GM12878 (cell line): ENCODE measurements at places on chromosomes 6 and 20.
A peak's percentile ranks its signal among the peaks of the same experiment; 100 is the strongest.

GRCh38 chr6:116313101-116313776 is 33.5 kb upstream of the TSPYL1 start:
- no peaks in the 10 kb centered on the region for H3K27me3 ChIP-seq
- H3K4me3 ChIP-seq, result no peak overlapping the region
- H3K27ac ChIP-seq, result no peak overlapping the region
- DNase-seq, result no peak
- H3K4me1 ChIP-seq, result peaks cover 3% of the 10 kb centered on the region; the same call in 1 of the 2 replicates

- H3K4me3 ChIP-seq, result no peak overlapping the region
- no peaks in the 10 kb centered on the region for H3K36me3 ChIP-seq
- H3K27ac ChIP-seq, result no peak overlapping the region
- no peak for DNase-seq
Observed at GRCh38 chr20:24779131-24779530, 169.9 kb upstream of the CST7 start.

- H3K4me1 ChIP-seq, result no peaks in the 10 kb centered on the region; the same call in 1 of the 2 replicates
- H3K4me3 ChIP-seq, result peak overlapping the region; percentile 75; the same call in 1 of the 2 replicates
- peaks cover 1% of the 10 kb centered on the region for H3K27me3 ChIP-seq
- H3K36me3 ChIP-seq, result no peaks in the 10 kb centered on the region
- no peak for DNase-seq
Observed at GRCh38 chr20:17531665-17532025, 466 bp upstream of the BFSP1 start.

- H3K4me3 ChIP-seq, result no peak overlapping the region
- no peak overlapping the region for H3K27ac ChIP-seq
- no peaks in the 10 kb centered on the region for H3K4me1 ChIP-seq
- H3K27me3 ChIP-seq, result no peaks in the 10 kb centered on the region
- DNase-seq, result no peak
Observed at GRCh38 chr6:93859971-93860370, 440.6 kb upstream of the EPHA7 start.

- peaks cover 5% of the 10 kb centered on the region for H3K36me3 ChIP-seq
- no peak overlapping the region for H3K4me3 ChIP-seq
- no peaks in the 10 kb centered on the region for H3K27me3 ChIP-seq
- H3K4me1 ChIP-seq, result no peaks in the 10 kb centered on the region
- DNase-seq, result no peak
Observed at GRCh38 chr6:150932996-150933395, 67.5 kb downstream of the MTHFD1L start.

GRCh38 chr6:114521926-114522325 is 179.1 kb upstream of the HS3ST5 start:
- H3K27me3 ChIP-seq, result no peaks in the 10 kb centered on the region; the same call in 1 of the 2 replicates
- no peak overlapping the region for H3K27ac ChIP-seq
- no peak for DNase-seq
- no peaks in the 10 kb centered on the region for H3K4me1 ChIP-seq
- H3K4me3 ChIP-seq, result no peak overlapping the region

GRCh38 chr6:971981-972640 is 279.2 kb upstream of the EXOC2 start:
- no peak for DNase-seq
- no peaks in the 10 kb centered on the region for H3K27me3 ChIP-seq
- H3K4me1 ChIP-seq, result no peaks in the 10 kb centered on the region
- H3K36me3 ChIP-seq, result no peaks in the 10 kb centered on the region
- H3K27ac ChIP-seq, result no peak overlapping the region

DNA sequence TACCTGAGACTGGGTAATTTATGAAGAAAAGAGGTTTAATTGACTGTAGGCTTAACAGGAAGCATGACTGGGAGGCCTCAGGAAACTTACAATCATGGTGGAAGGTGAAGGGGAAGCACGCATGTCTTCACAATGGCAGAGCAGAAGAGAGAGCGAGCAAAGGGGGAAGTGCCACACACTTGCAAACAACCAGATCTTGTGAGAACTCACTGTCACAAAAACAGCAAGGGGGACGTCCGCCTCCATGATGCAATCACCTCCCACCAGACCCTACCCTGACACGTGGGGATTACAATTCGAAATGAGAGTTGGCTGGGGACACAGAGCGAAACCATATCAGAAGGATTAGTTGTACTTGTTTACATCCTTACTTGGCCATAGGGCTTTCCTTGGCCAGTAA is 49.7 kb downstream of the FIG4 start:
- H3K4me3 ChIP-seq, result no peak overlapping the region
- no peaks in the 10 kb centered on the region for H3K4me1 ChIP-seq
- peaks cover 4% of the 10 kb centered on the region; the same call in 1 of the 2 replicates for H3K36me3 ChIP-seq
- no peak overlapping the region for H3K27ac ChIP-seq
